ENCODE measurements at places on chromosomes 3 and 15.

DNA sequence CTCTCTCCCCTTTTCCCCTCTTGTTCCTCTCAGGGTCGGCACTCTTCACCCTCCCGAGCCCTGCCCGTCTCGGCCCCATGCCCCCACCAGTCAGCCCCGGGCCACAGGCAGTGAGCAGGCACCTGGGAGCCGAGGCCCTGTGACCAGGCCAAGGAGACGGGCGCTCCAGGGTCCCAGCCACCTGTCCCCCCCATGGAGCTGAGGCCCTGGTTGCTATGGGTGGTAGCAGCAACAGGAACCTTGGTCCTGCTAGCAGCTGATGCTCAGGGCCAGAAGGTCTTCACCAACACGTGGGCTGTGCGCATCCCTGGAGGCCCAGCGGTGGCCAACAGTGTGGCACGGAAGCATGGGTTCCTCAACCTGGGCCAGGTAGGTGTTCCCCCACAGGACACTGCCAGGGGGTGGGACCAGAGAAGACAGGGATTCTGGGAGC, 7.2 kb downstream of the FURIN start:
- DNase-seq: no peak
- H3K4me3 ChIP-seq: no peak overlapping the region
- H3K36me3 ChIP-seq: peaks cover 55% of the 10 kb centered on the region

DNA sequence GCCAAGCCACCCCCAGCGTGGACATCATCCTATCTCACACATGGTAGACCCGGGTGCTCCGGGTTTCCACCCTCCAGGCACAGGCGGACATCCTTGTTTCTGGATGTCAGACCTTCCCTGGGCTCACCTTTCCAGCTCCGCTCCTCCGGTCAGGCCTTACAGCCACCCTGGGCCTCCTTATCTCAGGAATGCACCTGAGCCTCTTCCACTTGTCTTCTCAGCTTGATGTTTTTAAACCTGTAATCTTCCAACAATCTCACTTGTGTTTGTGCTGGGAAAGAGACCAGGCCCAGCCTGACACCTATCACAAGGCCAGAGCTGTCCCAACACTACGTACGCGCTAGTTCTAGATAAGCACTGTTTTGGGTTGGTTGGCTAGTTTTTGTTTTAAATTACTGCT, 53.9 kb downstream of the NIPA2 start:
- H3K27me3 ChIP-seq: no peaks in the 10 kb centered on the region
- peaks cover 48% of the 10 kb centered on the region for H3K36me3 ChIP-seq
- H3K4me3 ChIP-seq: no peak overlapping the region

- H3K36me3 ChIP-seq: no peaks in the 10 kb centered on the region
- DNase-seq: no peak
- H3K27ac ChIP-seq: no peak overlapping the region
Measured at GRCh38 chr15:67405208-67406191, 115.4 kb upstream of the C15orf61 start.

- no peaks in the 10 kb centered on the region for H3K36me3 ChIP-seq
- H3K27ac ChIP-seq: no peak overlapping the region
- no peaks in the 10 kb centered on the region for H3K27me3 ChIP-seq
- no peaks in the 10 kb centered on the region for H3K4me1 ChIP-seq
Measured at GRCh38 chr3:149667576-149667975, 9.8 kb upstream of the WWTR1 start.

GRCh38 chr3:16928386-16929132, 43.8 kb downstream of the PLCL2 start:
- no peak for DNase-seq
- H3K36me3 ChIP-seq: no peaks in the 10 kb centered on the region
- no peaks in the 10 kb centered on the region for H3K27me3 ChIP-seq
- H3K27ac ChIP-seq: no peak overlapping the region
- no peak overlapping the region for H3K4me3 ChIP-seq

DNA sequence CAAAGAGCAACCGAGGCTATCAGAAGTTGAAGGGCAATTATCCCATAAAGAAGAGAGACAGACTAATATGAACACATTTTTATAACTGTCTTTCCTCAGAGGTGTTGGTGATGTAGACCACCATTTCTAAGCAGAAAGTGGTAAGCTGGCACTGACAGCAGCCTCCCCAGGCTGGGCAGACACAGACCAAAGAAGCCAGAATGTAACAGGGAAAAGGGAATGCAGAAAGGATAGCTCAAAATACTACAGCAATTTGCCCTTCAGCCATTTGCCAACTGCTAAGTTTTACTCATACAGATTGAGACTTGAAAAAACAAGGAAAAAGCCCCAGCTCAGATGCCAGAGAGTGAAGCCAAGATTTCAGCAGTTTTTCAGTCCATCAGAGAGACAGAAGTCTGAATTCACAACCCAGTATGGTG, 73.5 kb upstream of the ABI3BP start:
- H3K27ac ChIP-seq: no peak overlapping the region
- peaks cover 23% of the 10 kb centered on the region for H3K4me1 ChIP-seq
- H3K27me3 ChIP-seq: no peaks in the 10 kb centered on the region

Measured in large intestine (tissue), 12 donors.